Mesendoderm (in vitro differentiated cells): ENCODE measurements at places on chromosomes 5 and 9.

DNA sequence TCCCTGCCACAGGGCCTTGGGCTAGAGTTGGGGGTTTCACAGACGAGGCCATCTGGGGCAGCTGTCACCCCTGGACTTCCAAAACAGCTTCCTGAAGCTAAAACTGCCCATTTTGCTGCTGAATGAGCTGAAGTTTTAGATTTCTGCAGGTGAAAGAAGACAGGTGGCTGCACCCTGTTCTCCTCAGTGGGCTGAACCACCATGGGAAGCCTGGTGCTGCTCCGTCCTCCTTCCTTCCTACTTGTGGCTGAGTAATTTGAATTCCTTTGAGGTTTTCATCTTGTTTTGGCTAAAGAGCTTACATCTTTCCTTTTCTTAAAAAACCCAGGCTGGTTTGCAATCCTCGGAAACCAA, 5.3 kb downstream of the NKD2 start:
- no peak for DNase-seq

GRCh38 chr5:91487420-91487819, 104.3 kb upstream of the ARRDC3 start:
- DNase-seq, result peak; percentile 62

GRCh38 chr5:72937517-72938061, 18.3 kb upstream of the FCHO2 start:
- no peak for DNase-seq

DNA sequence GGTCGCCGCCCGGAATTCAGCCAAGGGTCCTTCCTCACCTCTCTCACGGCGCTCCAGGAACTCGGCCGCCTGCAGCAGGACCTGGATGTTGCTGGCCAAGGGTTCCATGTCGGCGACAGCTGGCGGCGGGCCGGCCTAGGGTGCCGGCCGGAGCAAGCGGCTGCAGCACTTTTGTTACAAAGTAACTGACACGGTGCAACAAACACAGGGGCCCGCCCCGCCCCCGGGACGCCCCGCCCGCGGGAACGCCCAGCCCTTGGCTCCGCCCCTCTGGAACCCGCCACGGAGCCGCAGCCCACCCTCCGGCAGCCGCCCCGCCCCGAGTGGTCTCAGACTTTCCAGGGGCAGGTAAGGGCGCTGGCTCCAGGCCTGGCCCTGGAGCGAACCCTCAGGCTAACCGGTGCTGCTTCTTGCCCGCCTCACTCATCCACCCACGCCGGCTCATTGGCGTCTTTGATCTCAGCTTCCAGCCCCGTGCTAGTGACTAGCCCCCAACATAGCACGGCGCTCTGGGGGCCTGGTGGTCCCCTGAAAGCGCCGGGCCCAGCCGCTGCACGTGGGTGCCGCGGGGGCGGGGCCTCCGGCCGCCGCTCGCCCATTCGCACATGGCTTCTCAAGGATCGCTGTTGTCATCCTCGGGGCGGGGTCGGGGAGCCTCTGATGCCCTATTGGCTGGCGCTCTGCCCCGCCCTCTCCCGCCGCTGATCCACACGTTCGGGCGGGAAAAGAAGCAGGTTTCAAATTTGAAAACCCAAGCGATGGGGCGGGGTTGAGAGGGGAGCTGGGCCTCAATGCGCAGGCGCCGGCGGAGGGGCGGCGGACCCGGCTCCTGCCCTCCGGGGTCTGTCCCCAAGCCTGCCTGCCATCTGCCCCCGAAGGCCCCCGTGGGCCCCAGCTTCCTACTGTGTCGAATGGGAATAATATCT, at the start of gene MXD3:
Gene MXD3 (minus strand): TSS at position 176 of the 926 bp plus-strand sequence. CDS start 68 bp downstream, at position 108.
- peak; percentile 99 for DNase-seq

GRCh38 chr9:110922145-110922544, 116.1 kb downstream of the LPAR1 start:
- no peak for DNase-seq

GRCh38 chr5:1480217-1480616, 35.0 kb upstream of the SLC6A3 start:
- no peak for DNase-seq

GRCh38 chr9:73020877-73021276, 68.0 kb upstream of the ALDH1A1 start:
- DNase-seq, result no peak

- DNase-seq, result no peak
These were observed 1429.8 kb upstream of the CDH9 start for GRCh38 chr5:28468166-28468565.

DNA sequence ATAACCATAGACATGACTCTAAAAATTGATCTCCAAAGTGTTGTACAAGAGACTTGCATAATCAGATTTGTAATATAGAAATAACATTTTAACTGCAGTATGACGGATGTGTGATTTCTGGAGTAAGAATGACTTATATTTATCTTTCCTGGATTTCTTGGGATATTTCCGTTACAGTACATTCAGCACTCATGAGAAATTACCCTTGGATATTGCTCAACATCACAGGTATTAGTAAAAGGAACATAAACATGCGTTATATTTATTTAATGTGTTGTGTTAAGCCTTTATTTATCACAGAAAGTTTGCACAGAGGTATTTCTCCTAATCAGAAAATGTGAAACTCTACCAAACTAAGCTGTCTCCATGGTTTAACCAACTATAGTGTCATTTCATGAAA, 1823.9 kb upstream of the C9orf72 start:
- DNase-seq, result no peak

GRCh38 chr9:100411472-100412283, 15.3 kb upstream of the MSANTD3 start:
- peak; percentile 96 for DNase-seq

DNA sequence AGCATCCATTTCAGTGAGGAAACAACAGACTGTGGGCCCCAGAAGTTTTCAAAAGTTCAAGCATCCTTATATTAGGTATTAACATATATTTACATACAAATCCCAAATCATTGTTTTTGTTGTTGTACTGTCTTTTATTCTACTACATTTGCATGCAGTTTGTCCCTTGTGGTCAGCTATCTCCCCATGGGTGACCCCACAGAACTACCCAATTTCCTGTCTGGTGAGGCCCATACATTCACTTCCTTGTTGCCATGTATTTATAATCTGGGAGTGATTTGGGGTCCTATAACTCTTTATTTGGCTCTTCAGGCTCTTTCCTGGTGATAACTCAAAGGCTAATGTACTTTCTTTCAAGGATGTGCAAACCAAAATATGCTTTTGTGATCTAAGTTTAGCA, 3.3 kb upstream of the CD180 start:
- DNase-seq, result no peak

GRCh38 chr5:126801174-126801991, 24.4 kb downstream of the LMNB1 start:
- no peak for DNase-seq

DNA sequence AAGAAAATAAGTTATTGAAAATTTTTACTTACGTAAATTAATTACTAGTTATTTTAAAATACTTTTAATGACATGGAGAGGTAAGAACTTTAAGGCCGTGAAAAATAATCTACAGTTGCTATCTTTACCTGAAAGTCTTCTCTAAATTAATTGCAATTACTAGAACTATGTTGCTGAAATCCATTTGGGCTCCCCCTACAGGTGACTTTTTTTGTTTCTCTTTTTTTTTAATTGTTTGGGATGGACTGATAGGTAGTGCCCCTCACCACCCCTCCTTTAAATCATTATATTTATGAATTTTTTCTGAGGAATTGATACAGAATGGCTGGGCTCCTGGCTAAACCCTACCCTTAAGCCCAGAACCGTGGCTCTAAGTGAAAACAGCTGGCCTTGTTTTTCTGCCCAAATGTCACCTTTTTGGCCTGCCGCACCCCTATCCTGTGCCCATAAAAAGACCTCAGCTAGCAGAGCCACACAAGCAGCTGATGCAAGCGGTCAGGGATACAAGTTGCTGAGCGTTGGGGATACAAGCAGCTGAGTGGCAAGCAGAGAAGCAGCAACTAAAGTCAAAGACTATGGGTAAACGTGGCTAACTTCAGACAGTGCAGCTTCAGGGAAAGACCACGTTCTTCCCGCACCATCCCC, 315.2 kb upstream of the ACO1 start:
- peak; percentile 31 for DNase-seq

- DNase-seq, result no peak
These were observed 19.8 kb downstream of the PTGES start for GRCh38 chr9:129732946-129733631.

DNA sequence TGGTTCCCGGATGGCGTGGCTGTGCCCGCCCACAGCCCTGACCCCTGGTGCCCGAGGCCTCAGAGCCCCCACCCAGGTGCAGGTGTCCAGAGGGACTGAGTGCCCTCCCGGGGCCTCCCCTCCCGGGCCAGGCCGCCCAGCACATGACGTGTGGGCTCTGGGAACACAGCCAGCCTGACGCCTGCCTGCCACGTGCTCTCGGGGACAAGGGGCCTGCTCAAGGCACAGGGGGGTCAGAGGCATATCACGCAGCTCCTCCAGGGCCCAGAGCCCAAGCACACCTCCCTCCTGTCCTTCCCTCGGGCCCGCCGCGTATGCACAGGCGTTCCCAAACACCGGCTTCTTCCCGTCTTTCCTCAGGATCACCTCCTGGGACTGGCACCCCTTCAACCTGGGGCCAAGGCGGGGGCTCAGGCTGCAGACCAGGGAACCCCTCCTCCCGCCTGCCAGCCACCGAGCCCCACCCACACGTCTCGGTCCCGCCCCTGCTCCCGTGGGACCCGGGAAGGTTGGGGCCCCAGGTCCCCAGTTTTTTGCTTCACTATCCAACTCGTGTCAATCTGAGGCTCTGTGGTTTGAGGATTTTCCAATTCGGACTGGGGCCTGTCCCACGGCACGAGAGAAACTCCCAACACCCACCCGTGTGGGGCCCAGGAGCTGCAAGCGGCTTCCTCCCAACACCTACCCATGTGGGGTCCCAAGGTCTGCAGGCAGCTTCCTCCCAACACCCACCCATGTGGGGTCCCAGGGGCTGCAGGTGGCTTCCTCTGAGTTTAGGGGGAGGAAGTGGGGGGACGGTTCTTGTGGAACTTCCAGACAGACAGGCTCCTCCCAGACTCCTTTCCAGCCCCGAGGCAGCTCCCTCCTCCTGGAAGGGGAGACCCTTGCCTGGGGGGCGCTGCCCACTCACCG, 1.5 kb downstream of the LCN10 start:
- no peak for DNase-seq

DNA sequence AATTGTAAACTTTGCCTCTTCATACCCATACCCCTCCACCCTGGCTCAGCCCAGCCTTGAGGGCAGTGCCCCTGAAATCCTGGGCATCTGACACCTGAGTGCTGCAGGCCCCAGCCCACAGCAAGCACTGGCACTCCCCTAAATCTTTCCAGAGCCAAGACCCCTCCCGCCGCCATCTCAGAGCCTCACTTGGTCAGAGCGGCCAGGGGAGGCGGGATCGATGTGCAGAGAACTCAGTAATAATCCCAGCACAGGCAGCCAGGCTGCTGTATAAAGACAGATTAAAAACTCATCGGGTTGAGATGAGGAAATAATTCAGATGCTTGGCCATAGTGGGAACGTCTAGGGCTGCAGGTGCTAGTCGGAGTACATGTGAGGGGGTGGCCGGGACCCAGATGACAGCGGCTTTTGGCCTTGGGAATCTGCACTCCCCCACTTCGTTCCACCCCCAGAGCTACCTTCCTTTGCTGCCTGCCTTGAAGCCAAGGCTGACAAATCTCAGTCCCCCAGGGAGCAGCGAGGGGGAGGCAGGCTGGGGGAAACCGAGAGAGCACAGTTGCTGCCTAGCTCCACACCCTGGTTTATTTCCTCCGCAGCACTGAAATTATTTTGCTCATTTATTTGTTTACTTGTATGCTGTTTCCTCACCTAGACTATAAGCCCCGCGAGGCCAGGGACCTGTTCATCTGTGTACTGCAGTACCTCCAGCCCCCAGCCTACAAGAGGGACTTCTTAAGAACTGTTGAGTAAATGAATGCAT, 19.5 kb upstream of the ARAP3 start:
- no peak for DNase-seq

DNA sequence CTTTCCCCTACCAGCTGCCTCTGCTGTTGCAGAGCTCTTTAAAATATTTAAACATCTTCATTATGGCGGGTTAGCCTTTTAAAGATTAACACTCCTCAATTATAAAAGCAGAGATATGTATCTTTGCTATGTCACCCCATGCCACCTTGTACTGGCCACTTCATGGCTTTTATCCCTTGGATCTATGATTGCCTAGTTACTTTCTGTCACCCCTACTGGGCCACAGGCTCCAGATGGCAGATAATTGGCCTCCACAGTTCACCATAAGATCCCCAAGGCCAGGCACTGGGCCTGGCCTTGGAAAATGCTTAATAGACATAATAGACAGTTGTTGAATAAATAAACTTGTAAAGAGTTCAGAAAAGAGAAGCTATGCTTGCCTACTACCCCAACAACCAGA, 142.0 kb upstream of the SHB start:
- peak; percentile 32 for DNase-seq

DNA sequence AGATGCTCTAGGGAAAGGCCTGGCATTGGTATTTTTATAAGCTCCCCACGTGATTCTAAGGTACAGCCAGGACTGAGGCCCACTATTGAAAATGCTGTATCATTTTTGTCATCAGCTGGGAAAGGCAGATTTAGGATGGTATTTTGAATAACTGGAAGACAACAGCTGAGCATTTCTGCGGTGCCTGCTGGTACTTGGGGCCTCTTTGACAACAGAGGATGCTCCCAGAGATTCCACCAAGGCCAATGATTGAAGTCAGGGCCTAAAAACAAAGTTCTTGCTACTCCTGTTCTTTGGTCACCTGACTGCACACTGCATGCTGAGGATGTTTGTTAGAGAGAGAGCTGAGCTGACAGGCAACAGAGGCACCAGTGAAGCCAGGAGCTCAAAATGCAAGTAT, 8.1 kb downstream of the FBLL1 start:
- DNase-seq, result no peak

- DNase-seq, result peak; percentile 4
These were observed 61.1 kb downstream of the SPATA31C2 start for GRCh38 chr9:88077071-88077617.

DNA sequence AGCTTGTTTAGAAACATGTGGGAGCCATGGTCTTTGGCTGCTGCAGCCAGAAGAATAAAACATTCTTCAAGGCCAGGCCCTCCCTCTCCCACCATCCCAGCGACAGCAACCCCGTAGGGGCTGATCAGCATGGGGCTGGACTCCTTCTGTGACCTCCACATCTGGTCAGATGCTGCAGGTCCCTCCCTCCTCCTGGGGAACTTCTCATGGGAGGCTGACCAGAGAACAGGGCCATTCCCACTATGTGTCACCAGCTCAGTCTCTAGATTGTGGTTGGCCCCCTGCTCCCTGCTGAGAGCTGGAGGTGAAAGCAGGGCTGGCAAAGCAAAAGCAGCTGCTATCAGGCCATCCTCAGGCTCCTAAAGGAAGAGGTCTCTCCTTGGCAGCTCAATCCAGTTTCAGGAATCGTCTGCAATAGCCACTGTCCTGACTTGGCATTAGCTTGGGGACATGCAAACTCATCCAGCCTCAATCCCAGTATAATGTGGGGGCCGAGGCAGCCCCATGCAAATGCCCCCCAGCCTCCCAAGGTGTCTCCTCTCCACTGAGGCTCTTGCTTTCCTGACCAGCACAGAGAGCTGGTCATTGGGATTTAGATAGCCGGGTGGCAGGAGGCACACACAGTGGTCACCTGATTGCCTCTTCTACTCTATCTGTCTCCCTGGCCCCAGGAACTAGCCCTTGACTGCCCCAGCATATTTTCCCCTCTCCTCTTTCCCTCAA, 81.5 kb downstream of the NRG2 start:
- peak; percentile 29 for DNase-seq
